ENCODE measurements at places on chromosomes 16 and 17.

- no peak for DNase-seq
Measured at GRCh38 chr17:44496815-44497214, 6.4 kb downstream of the GPATCH8 start.

- DNase-seq = no peak
Measured at GRCh38 chr16:2737238-2737605, 15.2 kb upstream of the SRRM2 start.

- no peak for DNase-seq
Measured at GRCh38 chr17:27633312-27634025, 2.5 kb downstream of the LGALS9 start.

DNA sequence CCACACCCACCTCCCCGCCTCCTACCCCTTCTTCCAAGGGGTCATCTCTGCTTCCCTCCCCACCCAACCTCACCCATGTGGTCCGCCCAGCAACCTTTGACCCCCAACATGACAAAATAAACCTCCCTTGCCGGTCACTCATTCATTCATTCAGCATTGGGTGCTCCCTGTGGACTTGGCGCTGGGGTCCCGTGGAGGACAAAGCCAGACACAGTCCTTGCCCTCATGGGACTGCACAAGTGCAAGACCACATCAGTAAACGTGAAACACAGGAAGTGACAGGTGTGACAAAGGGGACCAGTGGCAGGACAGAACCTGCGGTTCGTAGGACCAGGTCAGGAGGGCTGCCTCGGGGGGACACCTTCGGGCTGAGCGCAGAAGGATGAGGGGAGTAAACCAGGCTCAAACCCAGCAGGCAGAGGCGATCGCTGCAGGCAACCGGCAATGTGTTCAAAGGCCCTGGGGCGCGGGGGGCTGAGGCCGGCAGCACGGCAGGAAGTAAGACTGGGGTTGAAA is 185.4 kb downstream of the SEC14L1 start:
- DNase-seq = no peak

DNA sequence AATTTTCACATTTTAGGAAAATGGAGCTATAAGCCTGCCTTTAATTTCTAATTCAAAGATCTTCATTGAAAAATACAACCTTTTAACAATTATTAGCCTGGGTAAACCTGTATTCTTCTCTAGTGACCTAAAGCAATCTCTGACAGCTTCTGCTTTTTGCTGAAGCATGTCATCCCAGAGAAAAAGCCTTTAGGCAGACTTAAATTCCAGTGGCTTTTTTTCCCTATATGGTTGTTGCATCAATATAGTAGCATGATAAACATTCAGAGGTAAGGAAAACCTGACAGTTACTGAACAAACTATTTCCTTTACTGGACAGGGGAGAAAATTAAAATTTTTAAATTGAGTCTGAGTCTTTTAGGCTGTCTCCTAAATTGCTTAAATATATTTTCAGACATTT is 7.8 kb upstream of the EVI2A start:
- no peak for DNase-seq

DNA sequence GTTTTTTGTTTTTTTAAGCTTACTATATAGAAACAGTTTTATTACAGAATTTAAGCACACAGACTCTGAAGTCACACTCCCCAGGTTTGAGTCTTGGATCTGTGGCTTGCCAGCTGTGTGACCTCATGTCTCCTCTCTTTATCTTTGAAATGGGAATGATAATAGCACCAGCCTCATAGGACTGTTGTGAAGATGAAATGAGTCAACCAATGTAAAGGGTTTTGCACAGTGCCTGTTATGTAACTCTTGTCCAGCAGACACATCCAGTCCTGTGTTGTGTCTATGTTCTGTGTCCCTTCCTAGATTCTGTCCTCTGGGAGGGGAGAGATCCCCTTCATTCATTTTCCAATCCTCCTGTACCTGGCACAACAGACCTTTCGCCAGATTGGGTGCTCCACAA is 3.1 kb upstream of the CPD start:
- DNase-seq = no peak

DNA sequence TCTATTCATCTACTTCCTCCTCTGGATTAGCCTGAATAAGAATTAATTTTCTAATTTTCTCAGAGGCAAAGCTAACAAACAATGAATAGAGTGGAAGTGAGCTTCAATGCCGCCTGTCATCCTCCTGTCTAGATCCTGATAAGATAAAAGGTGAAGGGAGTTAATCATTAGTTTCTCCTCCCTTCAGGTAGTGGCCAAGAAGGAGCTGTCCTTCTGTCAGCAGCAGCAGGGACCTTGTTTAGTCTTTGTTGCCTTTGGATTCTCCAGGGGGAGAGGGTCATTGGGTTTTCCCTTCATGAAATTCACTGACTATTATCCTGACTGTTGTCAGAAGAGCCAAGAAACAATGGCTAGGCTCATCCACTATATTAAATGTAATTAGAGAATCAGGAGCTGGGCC is 420.2 kb upstream of the GOT2 start:
- DNase-seq = no peak

GRCh38 chr16:49638673-49639610 is 217.0 kb downstream of the ZNF423 start:
- no peak for DNase-seq

DNA sequence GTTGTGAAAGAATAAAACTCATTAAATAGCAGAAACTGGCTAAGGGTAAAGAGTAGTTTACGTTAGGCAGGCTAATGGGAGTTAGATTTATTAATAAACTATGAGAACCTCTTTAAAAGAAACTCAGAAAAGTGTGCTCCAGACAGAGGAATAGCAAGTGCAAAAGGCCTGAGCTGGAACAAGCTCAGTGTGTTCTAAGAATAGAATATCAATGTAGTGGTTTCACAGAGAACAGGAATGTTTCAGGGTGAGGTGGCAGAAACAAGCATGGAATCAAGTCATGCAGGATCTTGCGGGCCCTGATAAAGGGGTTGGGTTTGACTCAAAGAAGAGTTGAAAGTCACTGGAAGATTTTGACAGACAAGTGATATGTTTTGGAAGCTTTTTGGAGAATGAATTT is 164.0 kb upstream of the HS3ST3A1 start:
- no peak for DNase-seq

DNA sequence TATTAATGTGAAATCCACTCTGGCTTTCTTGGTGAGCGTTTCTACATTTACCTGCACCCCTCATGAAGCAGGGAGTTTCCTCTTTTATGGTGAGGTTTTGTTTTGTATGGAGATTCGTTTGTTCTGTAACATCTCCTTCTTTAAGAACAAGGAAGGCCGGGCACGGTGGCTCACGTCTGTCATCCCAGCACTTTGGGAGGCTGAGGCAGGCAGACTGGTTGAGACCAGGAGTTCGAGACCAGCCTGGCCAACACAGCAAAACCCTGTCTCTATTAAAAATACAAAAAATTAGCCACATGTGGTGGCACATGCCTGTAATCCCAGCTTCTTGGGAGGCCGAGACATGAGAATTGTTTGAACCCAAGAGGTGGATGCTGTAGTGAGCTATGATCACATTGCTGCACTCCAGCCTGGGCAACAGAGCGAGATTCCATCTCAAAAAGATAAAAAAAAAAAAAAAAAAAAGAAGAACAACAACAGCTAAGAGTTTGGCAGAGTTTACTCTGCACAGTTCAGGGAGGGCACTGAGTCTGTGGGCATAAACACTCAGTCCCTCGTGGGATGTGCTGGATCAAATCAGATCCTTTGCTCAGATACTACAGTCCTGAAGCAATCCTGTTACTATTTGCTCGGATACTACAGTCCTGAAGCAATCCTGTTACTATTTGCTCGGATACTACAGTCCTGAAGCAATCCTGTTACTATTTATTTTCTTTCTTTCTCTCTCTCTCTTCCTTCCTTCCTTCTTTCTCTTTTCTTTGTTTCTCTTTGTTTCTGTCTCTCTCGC is 28.9 kb downstream of the ADCY9 start:
- DNase-seq = no peak

- no peak for DNase-seq
Measured at GRCh38 chr16:66335704-66336329, 30.7 kb upstream of the CDH5 start.

DNA sequence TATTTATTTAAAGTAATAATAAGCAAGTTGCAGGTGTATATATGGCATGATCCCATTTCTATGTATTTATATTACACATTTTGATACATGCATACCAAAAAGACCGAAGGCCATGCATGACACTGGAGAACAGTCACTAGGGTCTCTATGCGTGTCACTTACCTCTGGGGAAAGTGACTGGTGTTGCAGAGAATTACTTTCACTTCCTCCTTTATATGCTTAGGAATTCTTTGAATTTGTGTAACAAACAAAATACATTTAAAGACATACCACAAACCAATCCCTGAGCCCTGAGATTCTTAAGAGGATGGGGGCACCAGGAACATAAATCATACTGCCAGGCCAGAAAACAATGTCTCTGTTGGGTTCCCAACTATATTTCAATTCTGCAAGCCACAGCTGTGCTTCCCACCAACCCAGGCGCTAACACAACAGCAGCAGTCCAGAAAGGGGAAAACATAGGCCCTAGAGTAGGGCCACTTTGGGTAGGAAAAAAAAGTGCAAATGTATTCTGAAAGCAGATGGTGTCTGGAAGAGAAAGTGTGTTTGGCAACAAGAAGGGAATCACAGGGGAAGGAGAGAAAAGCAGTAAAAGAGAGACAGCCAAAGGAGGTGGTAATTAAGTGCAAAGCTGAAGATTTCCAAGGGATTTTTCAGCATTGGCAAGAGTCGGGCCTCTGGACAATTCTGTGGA is 24.5 kb upstream of the HYDIN start:
- no peak for DNase-seq

GRCh38 chr16:29804020-29804419 is 2.3 kb upstream of the MAZ start:
- DNase-seq = no peak

DNA sequence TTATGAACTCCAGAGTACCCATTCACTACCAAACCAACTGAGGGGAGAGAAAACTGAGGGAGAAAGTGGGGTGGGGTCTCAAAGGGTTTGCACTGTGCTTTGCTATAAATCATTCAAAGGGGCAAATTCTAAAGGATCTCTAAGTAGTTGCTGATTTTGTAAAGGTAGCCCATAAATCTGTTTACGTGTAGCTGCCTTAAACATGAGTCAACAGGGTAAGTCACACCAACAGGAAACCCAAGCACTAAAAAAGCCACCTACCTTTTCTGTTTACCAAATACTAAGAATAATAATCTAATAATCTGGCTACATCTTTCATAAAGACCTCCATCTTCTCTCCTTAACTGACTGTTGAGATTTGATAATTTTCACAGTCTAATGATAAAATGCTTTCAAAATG is 8.4 kb upstream of the HSBP1 start:
- no peak for DNase-seq

GRCh38 chr16:71430744-71431143 is 11.1 kb downstream of the TLE7 start:
- DNase-seq = no peak

DNA sequence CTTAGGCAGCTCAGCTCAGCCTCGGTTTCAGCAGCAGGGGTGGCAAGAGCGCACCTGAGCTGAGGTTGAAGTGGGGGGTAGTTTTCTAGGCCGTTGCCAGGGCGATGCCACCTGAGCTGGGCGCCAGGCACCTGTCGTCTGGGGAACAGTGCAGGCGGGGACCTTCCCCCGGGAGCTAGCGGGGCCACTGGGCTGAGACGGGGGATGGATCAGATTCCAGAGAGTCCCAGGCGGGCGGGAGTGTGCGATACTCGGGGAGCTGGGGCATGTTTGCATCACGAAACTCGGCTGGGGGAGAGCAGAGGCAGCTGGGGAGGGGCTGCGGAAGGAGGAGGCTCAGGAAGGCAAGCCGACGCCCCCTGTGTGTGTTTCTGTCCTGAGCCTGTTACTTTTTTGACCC is 477 bp upstream of the CLDN9 start:
- no peak for DNase-seq

- DNase-seq = no peak
Measured at GRCh38 chr17:80880648-80880985, 111.0 kb upstream of the CHMP6 start.

- no peak for DNase-seq
Measured at GRCh38 chr17:12599186-12599920, 66.3 kb upstream of the MYOCD start.

GRCh38 chr16:20191566-20191965 is 117.9 kb upstream of the GPR139 start:
- DNase-seq = no peak
